Spinal cord (tissue), 10 donors: ENCODE measurements at places on chromosomes 11 and 22.
A peak's percentile ranks its signal among the peaks of the same experiment; 100 is the strongest.

DNA sequence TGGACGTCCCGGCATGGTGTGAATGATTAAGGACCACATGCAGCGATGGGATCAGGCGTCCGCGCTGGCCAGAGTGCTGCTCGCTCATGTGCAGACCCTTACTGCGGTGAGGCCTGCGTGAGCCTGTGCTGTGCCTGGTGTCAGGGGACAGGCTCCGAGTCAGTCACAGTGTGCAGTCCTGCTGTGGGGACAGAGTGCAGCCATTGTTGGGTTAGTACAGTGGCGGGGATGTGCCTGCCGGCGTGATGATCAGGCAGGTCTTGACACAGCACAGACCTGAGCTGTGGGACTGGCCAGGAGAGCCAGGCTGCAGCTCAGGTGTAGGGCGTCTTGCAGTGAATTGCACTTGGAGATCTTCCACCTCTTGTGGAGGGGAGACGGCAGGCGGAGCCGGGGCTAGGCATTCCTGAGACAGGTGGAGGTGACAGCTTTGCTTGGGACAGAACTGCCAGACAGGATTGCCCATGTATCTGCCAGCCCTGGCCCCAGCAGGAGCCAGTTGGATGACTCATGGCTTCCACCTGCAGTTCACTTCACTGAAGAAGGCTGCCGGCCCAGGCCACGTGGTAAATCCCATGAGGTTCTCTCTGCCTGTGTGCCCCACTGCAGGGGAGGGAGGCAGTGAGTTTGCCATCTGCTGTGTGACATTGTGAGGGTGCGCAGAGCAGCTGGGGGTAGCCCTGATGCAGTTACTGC, 17.3 kb downstream of the TRMU start:
- DNase-seq, result no peak

- DNase-seq, result no peak
Measured at GRCh38 chr11:65411681-65412070, 10.9 kb upstream of the NEAT1 start.

DNA sequence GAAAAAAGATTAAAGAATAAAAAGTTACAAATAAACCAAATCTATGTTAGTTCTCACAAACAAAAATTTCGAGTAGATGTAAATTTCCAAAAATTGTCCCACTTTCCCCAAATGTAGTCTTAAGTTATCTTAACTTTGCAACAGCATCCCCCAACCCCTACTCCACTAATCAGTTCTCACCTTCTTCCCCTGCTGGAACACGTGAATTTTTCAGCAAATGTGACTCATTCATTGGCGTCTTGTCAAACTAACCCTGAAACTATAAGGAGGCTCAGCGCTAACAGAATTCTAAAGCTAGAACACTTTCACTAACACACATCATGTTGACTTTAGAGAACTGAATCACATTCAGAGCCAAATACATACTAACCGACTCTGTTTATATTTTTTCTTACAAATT, 46.1 kb downstream of the PHF21A start:
- peak; percentile 25 for DNase-seq

DNA sequence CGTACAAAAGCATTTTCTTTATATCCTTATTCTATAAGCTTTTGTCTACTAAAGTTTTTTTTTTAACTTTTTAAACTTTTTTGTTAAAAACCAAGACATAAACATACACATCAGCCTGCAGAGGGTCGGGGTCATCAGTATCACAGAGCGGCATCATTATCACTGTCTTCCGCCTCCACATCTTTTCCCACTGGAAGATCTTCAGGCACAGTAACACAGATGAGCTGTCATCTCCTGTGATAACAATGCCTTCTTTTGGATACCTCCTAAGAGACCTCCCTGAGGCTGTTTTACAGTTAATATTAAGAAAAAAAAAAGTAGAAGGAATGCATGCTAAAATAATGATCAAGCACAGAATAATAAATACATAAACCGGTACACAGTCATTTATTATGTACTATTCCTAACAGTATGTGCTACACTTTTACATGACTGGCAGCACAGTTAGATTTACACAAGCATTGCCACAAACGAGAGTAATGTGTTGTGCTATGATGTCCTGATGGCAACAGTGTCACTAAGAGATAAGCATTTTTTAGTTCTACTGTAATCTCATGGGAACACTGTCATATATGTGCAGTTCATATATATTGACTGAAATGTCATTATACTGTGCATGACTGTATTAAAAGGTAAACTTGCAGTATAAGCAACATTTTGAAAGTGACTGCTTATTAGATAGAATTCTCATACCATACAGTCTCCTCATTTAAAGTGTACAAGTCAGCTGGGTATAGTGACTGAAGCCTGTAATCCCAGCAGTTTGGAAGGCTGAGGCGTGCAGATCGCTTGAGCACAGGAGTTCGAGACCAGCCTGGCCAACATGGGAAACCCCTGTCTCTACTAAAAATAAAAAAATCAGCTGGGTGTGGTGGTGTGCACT, 58.6 kb downstream of the KDM2A start:
- no peak for DNase-seq

DNA sequence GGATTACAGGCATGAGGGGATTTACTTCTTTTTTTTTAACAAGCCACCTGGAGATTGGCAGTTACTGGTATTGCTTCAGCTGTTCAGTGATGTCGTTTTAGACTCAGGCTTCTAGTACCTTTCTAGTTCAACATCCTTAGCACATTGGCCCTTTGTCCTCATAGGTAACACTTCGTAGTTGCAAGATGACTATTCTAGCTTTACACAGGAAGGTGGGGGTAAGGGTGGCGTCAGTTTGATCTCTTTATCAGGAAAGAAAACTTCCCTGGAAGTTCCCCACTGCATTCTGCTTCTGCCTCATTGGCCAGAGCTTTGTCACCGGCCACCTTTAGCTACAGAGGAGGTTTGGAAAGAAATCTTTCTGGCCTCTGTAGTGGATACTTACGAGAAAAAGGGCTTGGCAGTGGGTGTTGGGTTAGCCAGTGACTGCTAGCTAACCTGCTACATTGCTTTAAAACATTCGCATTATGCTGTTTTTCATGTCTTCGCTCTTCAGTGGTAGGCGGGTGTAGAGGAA, 40.7 kb downstream of the SFI1 start:
- DNase-seq, result no peak

GRCh38 chr11:58058276-58059006, 27.7 kb downstream of the OR6Q1 start:
- no peak for DNase-seq

DNA sequence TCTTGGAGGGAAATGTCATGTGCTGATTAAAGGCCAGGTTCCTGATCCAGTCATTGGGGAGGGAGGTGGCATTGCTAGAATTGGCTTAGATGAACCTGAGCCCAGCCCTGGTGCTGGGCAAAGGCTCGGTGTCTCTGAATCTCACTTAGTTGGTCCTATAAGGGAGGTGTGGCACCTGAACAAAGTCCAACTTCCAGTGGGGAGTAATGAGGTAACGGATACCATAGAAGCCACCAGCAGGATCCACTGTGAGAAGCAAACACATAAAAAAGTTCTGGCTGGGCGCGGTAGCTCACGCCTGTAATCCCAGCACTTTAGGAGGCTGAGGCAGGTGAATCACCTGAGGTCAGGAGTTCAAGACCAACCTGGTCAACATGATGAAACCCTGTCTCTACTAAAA, 26.6 kb downstream of the PRDM11 start:
- no peak for DNase-seq

DNA sequence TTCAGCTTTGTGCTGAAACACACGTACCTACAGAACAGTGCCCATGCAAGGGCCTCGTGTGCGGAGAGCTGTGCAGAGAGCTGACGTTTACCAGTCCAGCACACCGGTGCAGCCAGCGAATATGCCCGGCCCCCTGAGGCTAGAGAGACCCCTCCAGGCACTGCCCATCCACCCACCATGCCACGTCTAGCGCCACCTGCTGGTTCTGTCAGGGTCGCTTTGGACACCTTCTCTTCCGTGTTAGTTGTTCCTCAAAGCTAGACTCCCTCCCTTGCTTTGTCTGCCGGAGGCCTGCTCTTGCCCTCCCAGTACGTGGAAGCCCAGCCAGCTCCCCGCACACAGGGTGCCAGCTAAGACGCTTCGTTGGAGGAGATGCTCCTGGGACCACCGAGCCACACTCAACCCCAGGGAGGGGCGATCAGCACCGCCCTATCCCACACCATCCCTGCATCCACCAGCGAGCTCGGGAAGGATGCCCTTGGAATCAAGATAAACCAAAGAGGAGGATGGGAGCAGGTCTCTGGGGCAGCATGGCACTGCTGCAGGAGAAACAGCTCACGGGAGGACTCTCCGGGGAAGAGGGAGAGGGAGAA, 43.4 kb downstream of the CPT1A start:
- DNase-seq, result peak; percentile 23

- no peak for DNase-seq
Measured at GRCh38 chr11:75664389-75664788, 4.4 kb downstream of the MAP6 start.

GRCh38 chr11:128845334-128845780, 21.7 kb downstream of the KCNJ1 start:
- DNase-seq, result no peak

DNA sequence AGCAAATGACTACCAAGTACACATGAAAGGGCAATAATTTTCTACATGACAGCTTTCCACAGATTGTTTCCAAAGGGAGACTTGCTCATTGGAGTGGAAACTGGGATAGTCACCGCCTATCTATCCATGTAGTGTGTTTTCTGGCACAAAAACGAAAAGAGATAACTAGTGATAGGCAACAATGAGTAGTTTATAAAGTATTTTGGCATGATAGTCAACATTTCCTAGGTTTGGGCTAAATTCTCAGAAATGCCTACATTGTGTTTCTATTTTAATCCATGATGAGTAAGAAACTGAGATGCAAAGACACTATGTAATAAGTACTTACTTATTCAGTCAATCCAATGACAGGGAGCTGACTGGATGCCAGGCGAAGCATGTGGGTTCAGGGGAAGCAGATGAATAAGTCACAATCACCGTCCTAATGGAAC, 1129.1 kb downstream of the DLG2 start:
- no peak for DNase-seq

DNA sequence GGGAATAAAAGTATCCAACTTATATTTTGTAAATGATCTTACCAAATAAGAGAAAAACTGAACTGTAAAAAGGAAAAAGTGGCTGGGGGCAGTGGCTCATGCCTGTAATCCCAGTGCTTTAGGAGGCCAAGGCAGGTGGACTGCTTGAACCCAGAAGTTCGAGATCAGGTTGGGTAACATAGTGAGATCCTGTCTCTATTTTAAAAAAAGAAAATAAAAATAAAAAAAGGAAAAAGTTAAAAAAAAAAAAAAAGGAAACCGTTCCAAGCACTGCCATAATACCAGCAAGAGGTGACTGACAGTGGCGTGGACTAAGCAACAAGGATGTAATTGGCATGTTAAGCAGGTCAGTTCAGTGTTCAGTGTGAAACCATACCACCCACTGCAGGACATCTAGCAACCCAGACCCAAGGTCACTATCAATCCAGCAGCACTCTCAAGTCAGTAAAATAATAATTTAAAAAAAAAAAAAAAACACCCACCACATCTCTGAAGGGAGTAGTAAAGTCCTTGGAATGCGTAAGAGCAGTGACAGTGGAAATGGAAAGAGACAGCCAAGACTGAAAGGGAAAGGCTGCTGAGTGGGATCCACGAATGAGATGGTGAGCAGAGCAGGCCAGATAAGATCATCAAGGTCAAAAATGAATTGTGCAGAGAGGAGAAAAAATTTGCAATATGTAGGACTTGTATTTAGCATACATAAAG, 43.6 kb downstream of the MAPK1 start:
- no peak for DNase-seq

DNA sequence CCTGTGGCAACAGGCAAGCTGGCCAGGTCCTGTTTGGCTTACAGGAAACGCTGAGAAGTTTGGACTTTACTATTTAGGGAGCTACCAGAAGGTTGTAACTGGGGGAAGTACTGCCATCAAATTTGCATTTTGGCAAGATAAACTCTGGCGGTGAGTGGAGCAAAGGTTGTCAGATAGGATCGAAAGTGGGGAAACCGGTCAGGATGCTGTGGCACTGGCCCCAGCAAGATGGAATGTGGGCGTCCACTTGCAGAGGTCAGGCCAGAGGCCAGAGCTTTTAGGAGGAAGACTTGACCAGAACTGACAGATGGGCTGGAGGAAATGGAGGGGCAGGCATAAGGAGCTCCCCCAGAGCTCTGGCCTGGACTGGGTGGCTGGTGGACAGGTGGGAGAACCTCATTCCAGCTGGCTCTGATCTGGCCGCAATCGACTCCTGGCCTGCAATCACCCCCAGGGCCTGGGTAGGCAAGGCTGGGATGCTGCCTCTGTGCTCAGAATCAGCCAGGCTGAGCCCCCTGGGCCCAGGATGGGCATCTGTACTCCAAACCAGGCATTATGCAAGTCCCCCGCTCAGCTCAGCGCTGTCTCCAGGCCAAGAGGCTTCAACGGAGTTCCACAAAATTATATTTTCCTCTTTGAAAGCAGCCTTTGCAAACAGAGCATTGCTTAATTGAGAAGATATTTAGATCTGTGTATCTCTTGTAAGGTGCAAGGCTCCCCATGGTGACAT, 178.3 kb upstream of the NECTIN1 start:
- DNase-seq, result peak; percentile 21

DNA sequence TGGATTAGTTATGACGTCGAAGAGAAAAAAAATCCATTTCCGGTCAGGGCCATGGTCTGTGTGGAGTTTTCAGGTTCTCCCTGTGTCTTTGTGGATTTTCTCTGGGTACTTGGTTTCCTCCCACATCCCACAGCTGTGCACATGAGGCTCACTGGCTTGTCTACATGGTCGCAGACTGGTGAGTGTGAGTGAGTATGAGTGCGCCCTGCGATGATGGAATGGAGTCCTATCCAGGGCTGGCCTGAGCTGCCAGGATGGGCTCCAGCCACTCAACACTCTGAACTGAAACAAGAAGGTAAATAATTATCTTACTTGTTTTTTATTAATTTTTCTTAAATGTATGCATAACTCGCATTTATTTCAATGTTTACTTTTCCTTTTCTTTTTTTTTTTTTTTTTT, 10.8 kb downstream of the MMP3 start:
- DNase-seq, result no peak

DNA sequence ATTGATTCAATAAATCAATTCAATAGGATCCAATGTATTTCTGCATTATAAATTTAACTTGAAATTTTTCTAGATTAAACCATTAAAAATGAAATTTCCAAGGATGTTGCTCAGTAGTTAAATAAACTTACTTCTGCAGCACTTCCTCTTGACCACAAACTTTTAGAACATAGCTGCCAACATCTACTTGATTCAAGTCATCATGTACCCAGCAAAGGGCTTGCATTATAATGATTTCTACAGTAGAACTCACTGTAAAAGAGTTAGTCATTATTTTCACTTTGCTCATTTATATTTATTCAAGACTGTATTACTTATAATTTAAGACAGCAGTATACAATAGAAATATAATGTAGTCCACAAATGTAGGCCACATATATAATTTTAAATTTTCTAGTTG, 59.2 kb downstream of the PIK3C2A start:
- no peak for DNase-seq

- DNase-seq, result no peak
Measured at GRCh38 chr22:17845327-17845726, 71.1 kb upstream of the BID start.

- DNase-seq, result no peak
Measured at GRCh38 chr22:50008151-50009040, 4.2 kb downstream of the IL17REL start.

DNA sequence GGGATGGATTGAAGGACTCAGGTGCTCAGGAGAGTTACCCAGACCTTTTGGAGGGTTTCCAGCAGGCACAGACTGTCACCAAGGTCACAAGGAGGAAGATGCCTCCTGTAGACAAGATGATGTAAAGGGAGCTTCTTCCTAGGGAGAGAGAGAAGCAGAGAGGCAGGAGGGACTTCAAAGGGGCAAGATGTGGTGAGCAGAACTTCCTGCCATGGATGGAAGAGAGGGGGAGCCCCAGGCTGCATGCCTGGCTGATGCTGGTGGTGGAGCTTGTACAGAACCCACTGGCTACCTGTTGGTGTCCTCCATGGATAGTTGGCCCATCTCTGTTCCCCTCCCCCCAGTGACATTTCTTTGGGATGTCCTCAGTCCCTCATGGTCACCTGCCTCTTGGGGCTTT, 4.2 kb downstream of the HEPN1 start:
- no peak for DNase-seq
